Activated CD8-positive, alpha-beta memory T cell treated with anti-CD3 and anti-CD28 coated beads, Interleukin-2, amount 10 ng/mL, durations not matched to agents 7 days and 5 days (primary cell): ENCODE measurements at places on chromosomes 11 and 22. TPM values are rescaled to one million over a fixed set of nuclear protein-coding genes. Genes with fewer than 3 reads are reported as not detected.

Gene NUCB2
- total RNA-seq: 100.0 TPM

Gene OR8H3
- total RNA-seq: not detected

Gene GAL
- total RNA-seq: not detected

Gene PLAAT4
- total RNA-seq: 128 TPM

Gene ARHGAP20
- 0.02 TPM for total RNA-seq

Gene SLC22A9
- not detected for total RNA-seq

Gene PATE1
- total RNA-seq: not detected

Gene SRRD
- total RNA-seq: 17.5 TPM

Gene DRG1
- total RNA-seq: 97.0 TPM

Gene TRIM66
- 32.1 TPM for total RNA-seq

DNA sequence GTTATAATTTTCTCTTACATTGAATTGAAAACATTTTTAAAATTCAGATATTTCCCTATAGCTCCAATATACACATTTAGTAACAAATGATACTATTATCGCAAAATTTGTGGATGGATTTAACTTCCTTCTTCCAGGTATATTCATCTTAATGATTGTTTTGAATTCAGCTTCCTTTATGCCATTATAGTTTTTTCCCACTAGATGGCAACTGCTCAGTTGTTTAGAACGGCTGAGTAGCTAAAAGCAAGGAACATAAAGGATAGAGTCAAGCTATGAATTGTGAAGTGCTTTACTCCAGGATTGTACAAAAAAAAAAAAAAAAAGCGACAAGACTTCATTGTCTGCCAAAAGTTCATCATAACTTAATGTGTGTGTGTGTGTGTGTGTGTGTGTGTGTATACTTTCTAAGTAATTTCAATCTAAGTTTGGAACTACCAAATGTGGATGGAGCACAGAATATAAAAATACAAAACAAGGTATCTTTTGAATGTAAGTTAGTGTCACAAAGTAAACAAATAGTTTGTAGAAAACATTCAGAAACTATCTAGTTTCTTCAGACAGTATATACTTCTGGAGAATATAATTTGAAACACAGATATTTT is 846.4 kb downstream of the DLG2 start:
- no peak for DNase-seq

DNA sequence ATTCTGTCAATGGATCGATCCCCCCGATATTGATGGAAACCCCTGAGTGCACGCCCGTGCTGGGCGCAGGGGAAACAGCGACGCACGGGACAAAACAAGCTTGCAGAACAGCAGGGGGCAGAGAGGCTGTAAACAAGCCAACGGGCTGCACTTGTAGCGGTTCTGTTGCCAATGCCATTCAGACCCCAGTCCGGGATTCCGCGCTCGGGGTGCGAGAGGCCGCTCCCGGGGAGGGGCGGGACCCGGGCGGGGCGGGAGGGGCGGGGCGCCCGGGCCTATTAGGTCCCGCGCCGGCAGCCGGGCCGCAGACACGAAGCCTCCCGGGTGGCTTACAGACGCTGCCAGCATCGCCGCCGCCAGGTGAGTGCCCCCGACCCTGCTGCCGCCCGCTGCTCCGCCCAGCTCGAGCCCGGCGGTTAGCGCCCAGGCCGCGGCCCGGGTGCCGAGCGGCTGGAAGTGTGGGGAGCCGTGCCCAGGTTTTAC is at the start of gene BIK:
Gene BIK, plus strand, starts transcription at position 307 of the 483 bp plus-strand sequence. CDS start 13,273 bp downstream, outside the sequence.
- DNase-seq: peak; percentile 67

DNA sequence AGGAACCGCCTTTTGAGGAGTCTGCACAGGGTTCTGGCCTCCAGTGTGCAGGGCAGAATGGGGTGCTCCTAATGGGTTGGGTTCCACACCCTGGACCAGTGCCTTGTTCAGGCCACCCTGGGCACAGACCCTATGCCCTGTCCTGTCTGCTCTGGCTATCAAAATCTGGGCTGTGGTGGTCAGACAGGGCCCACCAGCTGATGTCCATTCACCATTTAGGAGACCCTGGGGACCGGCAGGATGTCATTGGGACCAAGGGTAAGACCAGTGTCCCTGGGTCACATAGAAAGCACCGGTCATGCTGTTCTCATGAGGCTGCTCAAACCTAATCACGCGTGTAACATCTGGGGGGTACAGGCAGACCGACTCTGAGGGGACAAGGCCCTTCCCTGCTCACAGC is 37.3 kb downstream of the PARVG start:
- DNase-seq: no peak

- DNase-seq: no peak
Observed at GRCh38 chr11:76415073-76415472, 29.7 kb upstream of the EMSY start.

- peak; percentile 42 for DNase-seq
Observed at GRCh38 chr11:90476442-90477007, 253.7 kb upstream of the CHORDC1 start.

DNA sequence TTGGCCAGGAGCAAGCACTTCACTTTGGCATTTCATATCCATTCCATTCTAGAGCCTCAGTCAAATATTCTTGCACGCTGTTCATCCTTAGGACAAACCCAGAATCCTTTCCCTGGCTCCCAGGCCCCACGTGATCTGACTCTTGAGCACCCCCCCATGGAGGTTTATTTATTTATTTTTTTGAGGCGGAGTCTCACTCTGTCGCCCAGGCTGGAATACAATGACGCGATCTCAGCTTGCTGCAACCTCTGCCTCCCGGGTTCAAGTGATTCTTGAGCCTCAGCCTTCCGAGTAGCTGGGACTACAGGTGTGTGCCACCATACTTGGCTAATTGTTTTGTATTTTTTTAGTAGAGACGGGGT is 12.7 kb upstream of the TSGA10IP start:
- no peak for DNase-seq

DNA sequence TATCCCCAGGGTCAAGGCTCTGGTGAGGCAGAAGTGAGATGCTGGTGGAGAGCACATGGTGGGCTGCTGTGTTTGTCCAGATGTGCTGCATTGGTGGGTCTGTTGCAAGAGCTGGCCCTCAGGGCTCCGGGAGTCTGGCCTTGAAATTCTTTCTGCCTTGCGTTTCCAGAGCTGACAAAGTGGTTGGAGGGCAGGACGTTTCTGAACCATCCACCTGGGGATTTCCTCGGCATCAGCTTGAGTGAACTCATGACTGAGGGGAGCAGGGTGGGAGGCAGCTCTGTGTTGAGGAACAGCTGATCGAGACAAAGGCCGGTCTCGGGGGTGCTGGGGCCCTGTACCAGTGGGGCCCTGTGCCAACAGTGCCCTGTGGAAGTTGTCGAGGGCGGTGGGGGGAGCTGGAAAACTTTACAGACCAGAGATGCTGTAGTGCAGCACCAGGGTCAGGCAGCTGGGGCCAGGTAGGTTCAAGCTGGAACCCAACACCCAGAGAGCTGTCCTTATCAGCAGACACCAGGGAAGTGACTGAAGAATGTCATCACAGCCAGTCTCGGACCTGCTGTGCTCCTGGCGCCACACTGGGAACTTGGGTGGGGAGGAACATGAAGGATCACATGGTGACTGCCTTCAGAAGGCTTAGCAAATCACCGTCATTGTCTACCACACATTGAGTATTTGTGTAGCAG is 4.9 kb downstream of the TSKU start:
- DNase-seq: no peak

- no peak for DNase-seq
Observed at GRCh38 chr22:19895160-19895849, 40.6 kb upstream of the GNB1L start.

DNA sequence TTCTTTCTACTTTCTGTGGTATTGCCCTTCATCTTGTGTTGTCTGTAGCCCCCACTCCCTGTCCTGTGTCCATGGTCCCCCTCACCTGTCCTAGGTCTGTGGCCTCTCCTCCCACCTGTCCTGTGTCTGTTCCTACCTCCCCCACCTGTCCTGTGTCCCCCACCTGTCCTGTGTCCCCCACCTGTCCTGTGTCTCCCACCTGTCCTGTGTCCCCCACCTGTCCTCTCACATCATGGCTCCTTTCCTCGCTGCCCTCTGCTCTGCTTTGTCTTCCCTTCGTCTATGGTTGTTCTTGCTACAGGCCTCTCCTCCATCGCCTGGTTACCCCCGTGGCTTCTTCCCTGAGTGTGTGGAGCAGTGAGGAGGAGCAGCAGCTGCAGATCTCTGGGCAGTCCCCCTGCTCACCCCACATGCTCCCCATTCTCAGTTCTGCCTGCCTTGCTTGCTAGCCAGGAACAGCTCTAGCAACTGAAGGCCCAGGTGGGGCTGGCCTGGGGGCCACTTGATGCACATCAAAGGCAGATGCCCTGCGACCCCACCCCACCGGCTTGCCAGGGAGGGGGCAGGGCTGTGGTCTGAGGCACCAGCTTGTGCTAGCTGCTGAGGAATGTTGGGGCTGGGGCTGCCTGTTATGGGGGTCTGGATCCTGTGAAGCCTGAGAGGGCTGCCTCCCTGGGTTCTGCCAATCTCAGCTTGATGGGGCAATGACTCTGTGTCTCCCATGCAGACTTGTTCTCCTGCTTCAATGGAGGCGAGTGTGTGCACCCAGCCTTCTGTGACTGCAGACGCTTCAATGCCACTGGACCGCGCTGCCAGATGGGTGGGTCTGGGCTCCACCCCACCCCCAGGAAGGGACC is 5.6 kb downstream of the OTOG start:
- DNase-seq: no peak

DNA sequence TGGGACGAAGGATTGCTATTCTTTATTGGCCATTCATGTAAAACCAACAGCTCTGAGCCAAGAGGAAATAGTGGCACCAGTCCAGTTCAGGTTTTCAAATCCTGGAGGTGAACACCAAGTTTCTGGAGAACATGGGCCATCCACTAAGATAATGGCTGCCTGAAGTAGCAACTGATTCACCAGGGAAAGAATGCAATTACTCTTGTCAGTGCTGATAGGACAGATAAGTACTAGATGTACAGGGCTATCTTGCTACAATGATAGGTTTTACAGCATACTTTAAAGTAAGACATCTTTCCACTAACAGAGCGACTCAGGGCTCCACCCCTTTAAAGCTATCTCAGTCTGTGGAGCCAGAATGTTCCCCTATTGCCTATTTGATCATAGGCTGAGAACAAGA is 36.8 kb upstream of the APOA1 start:
- DNase-seq: no peak

DNA sequence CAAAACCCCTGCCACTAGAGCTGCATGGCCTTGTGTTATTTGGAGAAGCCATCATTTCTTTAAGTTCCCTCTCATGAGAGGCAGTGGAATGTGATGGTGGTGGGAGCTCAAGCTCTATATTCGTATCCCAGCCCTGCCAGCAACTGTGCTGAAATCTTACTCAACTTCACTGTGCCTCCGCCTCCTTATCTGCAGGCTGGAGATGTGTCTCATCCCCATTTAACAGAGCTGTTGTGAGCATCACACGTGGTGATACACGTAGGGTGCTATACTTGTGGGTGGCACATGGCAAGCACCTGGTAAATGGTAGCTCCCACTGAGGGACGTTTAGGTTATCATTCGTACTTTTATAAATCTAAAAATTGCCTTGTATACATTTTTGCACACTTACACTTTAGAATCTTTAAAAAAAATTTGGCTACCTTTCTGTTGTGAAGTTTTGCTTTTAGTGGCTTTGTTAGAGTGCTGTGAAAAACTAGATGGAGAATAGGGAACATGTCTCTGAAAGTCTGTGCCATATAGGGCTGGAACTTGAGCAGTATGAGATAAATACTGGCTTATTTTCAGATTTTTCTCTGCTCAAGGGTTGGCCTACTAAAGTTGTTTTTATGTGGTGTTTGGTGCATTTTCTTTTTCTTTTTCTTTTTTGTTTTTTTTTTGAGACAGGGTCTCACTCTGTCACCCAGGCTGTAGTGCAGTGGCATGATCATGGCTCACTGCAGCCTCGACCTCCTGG is 23.2 kb downstream of the TNRC6B start:
- no peak for DNase-seq
